Endothelial cell (in vitro differentiated cells): ENCODE measurements at places on chromosomes 5 and 9. TPM values are rescaled to one million over a fixed set of nuclear protein-coding genes. Genes with fewer than 3 reads are reported as not detected.

The CDC25C gene
- 3.8 TPM for total RNA-seq

DNA sequence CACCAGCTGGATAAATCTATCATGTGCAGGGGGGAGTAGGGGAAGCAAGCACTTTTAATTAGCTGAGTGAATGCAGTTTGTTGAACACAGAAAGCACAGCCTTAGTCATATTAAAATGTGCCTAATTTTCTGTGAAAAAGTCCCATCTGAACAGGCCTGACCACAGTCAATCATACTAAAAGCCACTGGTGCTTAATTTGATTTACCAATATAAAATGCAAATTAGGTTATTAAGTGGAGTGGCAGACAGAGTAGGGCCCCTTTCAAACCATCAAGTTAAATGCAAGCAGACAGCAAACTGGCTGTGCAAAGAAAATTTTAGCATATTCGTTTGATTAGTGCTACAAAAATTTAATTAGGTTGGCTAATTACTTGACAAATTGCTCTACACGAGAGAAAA lies 176.1 kb downstream of the ISL1 start:
- H3K4me1 ChIP-seq: no peaks in the 10 kb centered on the region
- H3K27me3 ChIP-seq: no peaks in the 10 kb centered on the region
- no peak overlapping the region for H3K4me3 ChIP-seq
- DNase-seq: no peak

DNA sequence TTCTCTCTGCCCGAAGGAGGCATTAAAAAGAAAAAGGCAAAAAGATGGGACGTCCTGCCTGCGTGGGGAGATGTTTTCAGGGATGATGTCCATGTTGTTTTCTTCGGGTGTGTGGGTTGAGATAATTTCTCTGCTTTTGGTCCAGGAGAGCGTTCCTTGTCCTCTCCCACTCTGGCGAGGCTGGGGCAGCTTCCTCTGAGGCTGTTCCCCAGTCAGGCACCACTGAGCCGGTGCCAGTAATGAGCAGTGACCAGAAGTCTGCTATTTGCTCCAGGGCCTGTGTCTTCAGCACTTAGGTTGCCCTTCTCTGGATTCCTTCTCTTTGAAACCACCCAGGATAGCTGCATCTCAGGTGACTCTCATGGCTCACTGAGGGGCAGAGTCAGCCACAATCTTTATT lies 71.5 kb downstream of the ACER2 start:
- DNase-seq: no peak
- H3K36me3 ChIP-seq: no peaks in the 10 kb centered on the region
- peaks cover 2% of the 10 kb centered on the region for H3K4me1 ChIP-seq
- peaks cover 3% of the 10 kb centered on the region for H3K27me3 ChIP-seq
- H3K27ac ChIP-seq: no peak overlapping the region

- no peak overlapping the region for H3K4me3 ChIP-seq
- no peak for DNase-seq
- H3K27me3 ChIP-seq: no peaks in the 10 kb centered on the region
- H3K36me3 ChIP-seq: no peaks in the 10 kb centered on the region
- H3K27ac ChIP-seq: no peak overlapping the region
Measured at GRCh38 chr5:8827696-8828095, 718.2 kb downstream of the SEMA5A start.

DNA sequence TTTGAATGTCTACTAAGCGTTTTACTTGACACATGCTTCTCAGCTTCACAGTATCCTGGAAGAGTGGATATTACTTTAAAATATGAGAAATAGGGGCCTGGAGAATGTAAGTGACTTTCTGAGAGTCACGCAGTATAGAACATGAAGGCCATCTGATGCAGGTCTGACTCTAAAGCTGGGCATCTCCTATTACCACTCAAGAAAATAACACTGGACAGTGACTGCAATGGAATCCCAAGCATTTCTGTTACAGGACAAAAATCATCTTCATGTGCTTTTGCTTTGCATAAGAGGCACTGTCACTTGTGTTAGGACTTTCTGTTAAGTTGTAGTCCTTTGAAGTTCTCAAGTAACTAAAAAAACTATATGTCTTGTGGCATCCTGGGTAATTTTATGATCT lies 335.5 kb downstream of the FBXL7 start:
- H3K27ac ChIP-seq: no peak overlapping the region
- H3K27me3 ChIP-seq: no peaks in the 10 kb centered on the region
- H3K4me3 ChIP-seq: no peak overlapping the region
- peaks cover 6% of the 10 kb centered on the region for H3K36me3 ChIP-seq

GRCh38 chr9:84239343-84239742 lies 101.2 kb downstream of the SLC28A3 start:
- peaks cover 8% of the 10 kb centered on the region for H3K36me3 ChIP-seq
- peaks cover 3% of the 10 kb centered on the region for H3K4me1 ChIP-seq
- no peak overlapping the region for H3K27ac ChIP-seq
- DNase-seq: no peak
- H3K27me3 ChIP-seq: peaks cover 1% of the 10 kb centered on the region

GRCh38 chr5:126016256-126016655 lies 407.0 kb upstream of the GRAMD2B start:
- no peak for DNase-seq
- no peaks in the 10 kb centered on the region for H3K4me1 ChIP-seq
- H3K36me3 ChIP-seq: no peaks in the 10 kb centered on the region
- no peak overlapping the region for H3K4me3 ChIP-seq
- H3K27me3 ChIP-seq: no peaks in the 10 kb centered on the region
- H3K27ac ChIP-seq: no peak overlapping the region

The SMIM27 gene
- total RNA-seq: 8.0 TPM

GRCh38 chr5:107937651-107938355 lies 267.1 kb upstream of the EFNA5 start:
- peaks cover 4% of the 10 kb centered on the region for H3K4me1 ChIP-seq
- peaks cover 3% of the 10 kb centered on the region for H3K27me3 ChIP-seq
- H3K36me3 ChIP-seq: no peaks in the 10 kb centered on the region
- no peak overlapping the region for H3K27ac ChIP-seq
- DNase-seq: no peak

The GABRP gene
- total RNA-seq: 23.5 TPM

DNA sequence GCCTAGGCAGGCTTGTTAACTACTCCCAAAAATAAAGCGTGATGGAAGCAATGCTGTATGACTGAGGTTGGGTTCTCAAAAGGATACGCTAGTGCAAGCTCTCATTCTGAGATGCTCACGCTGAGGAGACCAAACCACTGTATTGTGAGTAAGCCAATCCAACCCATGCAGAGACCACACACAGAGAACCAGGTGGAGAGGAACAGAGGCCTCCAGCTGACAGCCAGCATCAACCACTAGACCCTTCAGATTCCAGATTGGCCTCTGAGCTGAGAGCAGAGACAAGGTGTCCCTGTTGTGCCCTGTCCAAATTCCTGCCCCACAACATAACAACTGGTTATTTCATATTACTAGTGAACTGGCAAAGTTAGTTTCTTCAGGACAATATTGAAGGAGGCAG lies 4.5 kb downstream of the TSTD2 start:
- H3K36me3 ChIP-seq: peaks cover 14% of the 10 kb centered on the region
- H3K4me1 ChIP-seq: peaks cover 9% of the 10 kb centered on the region
- H3K27me3 ChIP-seq: peaks cover 9% of the 10 kb centered on the region
- no peak overlapping the region for H3K27ac ChIP-seq

The TRIP13 gene
- total RNA-seq: 8.4 TPM

DNA sequence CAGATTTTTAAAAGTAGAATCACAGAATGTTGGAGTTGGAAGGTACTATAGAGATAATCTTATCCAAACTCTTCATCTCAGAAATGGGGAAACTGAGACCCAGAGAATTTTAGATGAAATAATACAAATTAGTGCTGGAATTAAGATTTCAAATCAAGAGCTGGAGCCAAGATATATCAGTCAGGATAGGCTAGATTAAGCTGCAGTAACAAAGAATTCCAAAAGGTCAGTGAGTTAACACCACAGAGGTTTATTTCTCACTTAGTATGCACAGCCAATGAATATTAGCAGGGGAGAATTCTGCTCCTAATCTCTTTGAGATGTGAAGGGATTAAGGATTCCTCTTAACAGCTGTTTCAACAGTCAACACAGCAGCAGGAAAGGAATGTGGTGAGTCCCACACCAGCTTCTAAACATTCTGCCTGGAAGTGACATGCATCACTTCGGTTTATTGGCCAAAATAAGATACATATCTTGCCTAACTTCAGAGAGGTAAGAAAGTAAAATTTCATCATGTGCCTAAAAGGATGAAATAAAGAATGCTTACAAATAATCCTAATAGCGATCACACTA lies 136.8 kb downstream of the FRMD3 start:
- DNase-seq: no peak
- no peak overlapping the region for H3K27ac ChIP-seq
- H3K27me3 ChIP-seq: no peaks in the 10 kb centered on the region
- no peaks in the 10 kb centered on the region for H3K36me3 ChIP-seq

The FOXD1 gene
- total RNA-seq: 0.33 TPM

The TRIM7 gene
- not detected for total RNA-seq

- no peak overlapping the region for H3K27ac ChIP-seq
- no peaks in the 10 kb centered on the region for H3K36me3 ChIP-seq
- H3K4me3 ChIP-seq: no peak overlapping the region
- H3K27me3 ChIP-seq: peaks cover 3% of the 10 kb centered on the region
Measured at GRCh38 chr9:85427772-85428171, 314.0 kb downstream of the AGTPBP1 start.

The ADRB2 gene
- 0.36 TPM for total RNA-seq

- peaks cover 4% of the 10 kb centered on the region for H3K36me3 ChIP-seq
- H3K4me3 ChIP-seq: no peak overlapping the region
- H3K27me3 ChIP-seq: peaks cover 15% of the 10 kb centered on the region
- peaks cover 24% of the 10 kb centered on the region for H3K4me1 ChIP-seq
Measured at GRCh38 chr5:172008689-172009141, 2.3 kb upstream of the FBXW11 start.

DNA sequence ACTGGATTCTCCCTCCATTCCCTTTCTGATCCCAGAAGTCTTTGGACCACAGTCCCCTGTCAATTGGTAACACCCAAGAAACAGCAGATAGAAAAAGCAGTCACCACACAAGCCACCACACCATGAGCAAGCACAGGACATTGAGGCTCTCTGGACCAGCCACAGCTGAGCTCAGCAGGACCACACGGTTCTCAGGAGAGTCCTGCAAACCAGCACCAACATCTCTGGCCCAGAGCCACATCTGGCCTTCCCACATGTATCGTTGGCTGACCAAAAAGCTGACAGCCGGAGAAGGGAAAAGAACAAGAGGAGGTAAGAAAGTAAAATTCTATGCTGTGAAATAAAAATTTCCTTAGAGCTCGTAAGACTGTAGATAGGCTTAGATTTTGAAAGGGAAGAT lies 56.7 kb downstream of the KLHL3 start:
- peaks cover 68% of the 10 kb centered on the region for H3K36me3 ChIP-seq
- H3K27me3 ChIP-seq: peaks cover 4% of the 10 kb centered on the region

GRCh38 chr5:65928860-65929259 lies 2.5 kb downstream of the ERBIN start:
- peaks cover 35% of the 10 kb centered on the region for H3K4me1 ChIP-seq
- H3K4me3 ChIP-seq: peak overlapping the region; percentile 99
- peaks cover 10% of the 10 kb centered on the region for H3K36me3 ChIP-seq
- H3K27ac ChIP-seq: no peak overlapping the region
- H3K27me3 ChIP-seq: peaks cover 18% of the 10 kb centered on the region
- no peak for DNase-seq

The PRUNE2 gene
- 6.7 TPM for total RNA-seq

DNA sequence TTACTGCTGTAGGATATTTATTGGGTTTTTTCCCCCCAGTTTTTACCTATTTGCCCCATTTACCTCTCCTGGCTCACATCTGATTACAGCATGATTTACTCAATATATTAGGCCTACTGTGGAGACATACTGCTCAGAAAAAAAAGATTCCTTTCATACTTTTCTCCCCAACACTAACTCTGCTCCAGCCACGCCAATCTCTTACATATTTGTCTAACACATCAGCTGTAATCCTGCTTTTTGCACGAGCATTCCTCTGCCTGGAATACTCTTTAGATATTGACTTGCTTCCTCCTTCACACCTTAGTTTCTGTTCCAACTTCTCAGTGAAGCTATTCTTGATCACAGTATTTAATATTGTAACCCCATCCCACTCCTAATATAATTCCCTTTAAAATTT lies 158.1 kb upstream of the VCAN start:
- peaks cover 2% of the 10 kb centered on the region for H3K4me1 ChIP-seq
- H3K4me3 ChIP-seq: no peak overlapping the region
- H3K27ac ChIP-seq: no peak overlapping the region
- H3K27me3 ChIP-seq: no peaks in the 10 kb centered on the region
- H3K36me3 ChIP-seq: peaks cover 4% of the 10 kb centered on the region
- no peak for DNase-seq

GRCh38 chr9:21741151-21741550 lies 61.3 kb upstream of the MTAP start:
- H3K27ac ChIP-seq: no peak overlapping the region
- H3K36me3 ChIP-seq: no peaks in the 10 kb centered on the region
- no peaks in the 10 kb centered on the region for H3K4me1 ChIP-seq
- H3K27me3 ChIP-seq: peaks cover 1% of the 10 kb centered on the region

The OTP gene
- not detected for total RNA-seq

The ANAPC2 gene
- total RNA-seq: 76.8 TPM

GRCh38 chr5:122874179-122874875 lies 28.9 kb downstream of the SNX24 start:
- no peak for DNase-seq
- no peak overlapping the region for H3K4me3 ChIP-seq
- H3K27ac ChIP-seq: no peak overlapping the region
- peaks cover 9% of the 10 kb centered on the region for H3K4me1 ChIP-seq
- peaks cover 2% of the 10 kb centered on the region for H3K27me3 ChIP-seq

DNA sequence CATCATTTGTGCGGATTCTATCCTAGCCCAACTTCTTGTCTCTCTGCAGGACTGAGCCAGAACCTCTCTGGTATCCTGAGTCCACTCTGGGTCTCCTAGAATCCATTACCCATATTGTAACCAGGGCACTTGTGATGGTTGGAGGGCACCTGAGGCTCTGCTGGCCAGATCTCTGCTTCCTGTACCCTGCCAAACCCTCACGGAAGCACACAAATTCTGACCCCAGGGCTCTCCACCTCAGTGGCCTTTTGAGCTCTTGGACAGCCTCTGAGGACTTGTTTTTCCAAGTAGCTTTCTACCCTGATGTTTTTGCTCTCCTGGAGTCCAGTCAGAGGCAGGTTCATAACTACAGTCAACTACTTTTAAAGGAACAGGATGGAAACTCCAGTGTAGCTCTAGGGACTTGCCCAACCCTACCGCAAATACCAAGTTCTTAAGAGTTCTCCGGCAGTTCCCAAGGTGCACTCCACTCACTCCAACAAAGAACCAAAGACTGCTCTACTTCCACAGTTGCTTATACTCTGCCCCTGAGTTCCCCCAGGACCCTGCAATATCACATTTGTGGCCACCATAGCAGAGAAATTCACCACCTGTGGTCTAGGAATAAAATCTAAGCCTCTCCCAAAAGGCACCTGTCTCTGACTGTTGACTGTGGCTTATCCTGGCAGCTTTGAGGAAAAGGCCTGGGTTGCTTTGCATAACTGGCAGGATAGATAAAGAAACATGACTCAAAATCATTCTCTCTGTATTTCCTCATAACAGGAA lies 9.6 kb downstream of the PIP5K1B start:
- H3K4me1 ChIP-seq: peaks cover 14% of the 10 kb centered on the region
- H3K27ac ChIP-seq: no peak overlapping the region
- H3K36me3 ChIP-seq: no peaks in the 10 kb centered on the region
- H3K4me3 ChIP-seq: no peak overlapping the region
- no peaks in the 10 kb centered on the region for H3K27me3 ChIP-seq
